ENCODE measurements at places on chromosomes 12 and 14.

- no peak for DNase-seq
These were observed 59.7 kb downstream of the RASSF3 start for GRCh38 chr12:64670019-64670418.

GRCh38 chr12:67855103-67855502, 134.1 kb upstream of the IFNG-AS1 start:
- DNase-seq: peak; percentile 71

DNA sequence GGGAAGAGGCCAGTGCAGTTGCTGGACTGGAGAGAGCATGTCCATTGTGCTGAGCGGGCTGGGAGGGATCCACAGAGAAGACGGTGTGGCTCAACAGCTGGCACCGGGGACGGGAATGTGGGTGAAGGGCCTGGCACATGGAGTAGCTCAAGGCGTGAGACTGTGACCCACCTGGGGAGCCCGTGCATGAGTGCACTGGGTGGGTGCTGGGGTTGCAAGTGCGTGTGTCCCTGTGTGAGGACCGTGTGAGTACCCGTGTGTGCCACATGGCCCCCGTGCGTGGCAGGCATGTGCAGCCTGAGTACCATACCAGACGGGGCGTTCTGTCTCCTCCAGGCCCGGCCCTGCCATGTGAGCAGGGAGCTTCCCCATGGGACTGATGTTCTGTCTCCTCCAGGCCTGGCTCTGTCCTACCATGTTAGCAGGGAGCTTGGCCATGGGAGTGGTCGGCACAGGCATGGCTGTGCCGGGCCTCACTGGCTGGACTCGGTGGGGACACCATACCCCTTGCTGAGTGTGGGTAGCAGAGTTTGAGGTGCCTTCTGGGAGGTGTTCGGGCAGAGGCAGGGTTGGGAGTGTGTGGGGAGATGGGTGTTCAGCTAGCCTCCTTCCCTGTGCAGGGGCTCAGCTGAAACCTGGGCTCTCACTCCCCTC, 234.4 kb downstream of the TMEM121 start:
- DNase-seq: no peak

DNA sequence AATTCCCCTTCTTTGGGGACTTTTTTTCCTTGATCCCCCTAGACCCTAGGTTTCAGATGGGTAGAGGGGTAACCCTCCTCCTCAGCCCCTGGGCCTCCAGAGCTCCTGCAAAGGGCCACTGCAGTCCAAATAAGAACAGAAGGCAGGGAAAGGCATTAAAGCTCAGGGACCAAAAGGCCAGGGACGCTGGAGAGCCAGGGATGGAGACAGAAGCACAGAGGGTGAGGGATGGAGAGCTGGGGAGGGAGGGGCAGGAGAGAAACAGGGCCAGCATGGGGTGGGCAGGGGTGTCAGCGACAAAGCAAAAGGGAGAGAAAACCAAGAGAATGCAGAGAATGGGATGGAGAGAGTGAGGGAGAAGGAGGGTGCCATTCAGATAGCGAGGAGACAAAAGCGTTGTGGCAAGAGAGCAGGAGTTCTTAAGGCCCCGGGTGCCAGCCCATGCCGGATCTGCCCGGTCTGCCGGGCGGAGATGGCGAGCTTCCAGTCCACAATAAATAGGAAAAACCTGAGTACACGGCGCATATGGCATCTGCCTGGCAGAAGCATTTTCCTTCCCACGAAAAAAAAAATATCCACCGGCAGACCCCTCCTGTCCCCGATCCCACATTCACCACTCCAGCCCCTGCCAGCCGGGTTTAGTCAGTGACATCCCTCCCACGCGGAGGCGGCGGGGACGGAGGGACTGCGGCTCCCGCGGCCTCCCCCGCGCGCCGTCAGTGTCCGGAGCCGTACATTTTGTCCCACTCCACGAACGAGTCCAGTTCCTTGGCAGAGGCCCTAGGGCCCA, 28.6 kb downstream of the FIGNL2 start:
- DNase-seq: no peak

- no peak for DNase-seq
These were observed 1123.6 kb upstream of the SEL1L start for GRCh38 chr14:82657186-82657675.
